Activated naive CD4-positive, alpha-beta T cell treated with anti-CD3 and anti-CD28 coated beads for 36 hours (primary cell): ENCODE measurements at places on chromosomes 5 and 9. TPM values are rescaled to one million over a fixed set of nuclear protein-coding genes. Genes with fewer than 3 reads are reported as not detected.

Gene ADAMTSL2
- 0.17 TPM for total RNA-seq

- no peak overlapping the region for H3K27ac ChIP-seq
- no peak for DNase-seq
- no peaks in the 10 kb centered on the region for H3K4me1 ChIP-seq
- no peaks in the 10 kb centered on the region for H3K36me3 ChIP-seq
These were observed 200.7 kb upstream of the CDH12 start for GRCh38 chr5:23053846-23054245.

- DNase-seq = no peak
- H3K4me1 ChIP-seq = no peaks in the 10 kb centered on the region
- H3K4me3 ChIP-seq = no peak overlapping the region
- no peak overlapping the region for H3K27ac ChIP-seq
These were observed 1247.4 kb downstream of the EFNA5 start for GRCh38 chr5:106423109-106423897.

DNA sequence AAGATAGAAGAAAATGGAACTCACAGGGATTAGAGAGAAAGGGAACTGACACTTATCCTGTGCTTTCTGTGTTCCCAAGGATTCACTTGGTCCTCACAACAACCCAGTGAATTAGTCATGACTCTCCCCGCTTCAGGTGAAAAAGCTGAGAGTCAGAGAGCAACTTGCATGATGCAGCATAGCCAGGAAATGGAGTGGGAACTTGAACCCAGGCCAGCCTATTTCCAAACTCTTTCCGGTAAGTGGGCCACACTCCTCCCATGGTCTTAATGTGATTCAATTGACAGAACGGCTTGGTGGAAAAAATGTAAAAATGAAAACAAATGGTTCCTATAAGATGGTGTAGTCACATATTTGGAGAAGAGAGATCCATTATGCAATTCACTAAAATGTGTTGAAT lies 45.9 kb upstream of the CEMIP2 start:
- peaks cover 13% of the 10 kb centered on the region for H3K4me1 ChIP-seq
- no peak overlapping the region for H3K4me3 ChIP-seq
- H3K27me3 ChIP-seq = no peaks in the 10 kb centered on the region
- H3K27ac ChIP-seq = no peak overlapping the region

Gene CHSY3
- not detected for total RNA-seq

DNA sequence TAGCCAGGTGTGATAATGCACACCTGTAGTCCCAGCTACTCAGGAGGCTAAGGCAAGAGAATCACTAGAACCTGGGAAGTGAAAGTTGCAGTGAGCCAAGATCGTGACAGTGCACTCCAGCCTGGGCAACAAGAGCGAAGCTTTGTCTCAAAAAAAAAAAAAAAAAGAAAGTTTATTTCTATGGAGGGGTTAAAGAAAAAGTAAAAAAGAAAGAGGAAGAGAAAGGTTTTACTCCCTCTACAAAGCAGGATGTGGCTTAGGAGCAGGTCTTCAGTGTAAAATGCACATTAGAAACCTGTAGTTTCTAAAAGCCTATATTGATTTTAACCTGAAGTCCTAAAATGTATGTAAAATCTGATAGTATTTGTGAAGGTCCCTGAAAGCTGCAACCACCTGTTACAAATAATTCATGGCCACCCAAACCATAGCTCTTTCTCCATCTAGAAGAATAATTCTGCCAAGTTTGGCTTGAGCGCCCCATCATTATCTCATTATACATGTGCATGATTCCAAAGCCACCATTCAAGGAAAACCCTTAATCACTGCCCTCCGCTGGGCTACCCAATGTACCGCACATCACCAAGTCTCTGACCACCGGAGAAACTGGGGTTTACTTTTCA lies 3.4 kb downstream of the FNBP1 start:
- H3K27ac ChIP-seq = peak overlapping the region; percentile 95
- peaks cover 16% of the 10 kb centered on the region for H3K36me3 ChIP-seq
- peaks cover 62% of the 10 kb centered on the region for H3K4me1 ChIP-seq
- no peaks in the 10 kb centered on the region for H3K27me3 ChIP-seq
- peak overlapping the region; percentile 81 for H3K4me3 ChIP-seq

DNA sequence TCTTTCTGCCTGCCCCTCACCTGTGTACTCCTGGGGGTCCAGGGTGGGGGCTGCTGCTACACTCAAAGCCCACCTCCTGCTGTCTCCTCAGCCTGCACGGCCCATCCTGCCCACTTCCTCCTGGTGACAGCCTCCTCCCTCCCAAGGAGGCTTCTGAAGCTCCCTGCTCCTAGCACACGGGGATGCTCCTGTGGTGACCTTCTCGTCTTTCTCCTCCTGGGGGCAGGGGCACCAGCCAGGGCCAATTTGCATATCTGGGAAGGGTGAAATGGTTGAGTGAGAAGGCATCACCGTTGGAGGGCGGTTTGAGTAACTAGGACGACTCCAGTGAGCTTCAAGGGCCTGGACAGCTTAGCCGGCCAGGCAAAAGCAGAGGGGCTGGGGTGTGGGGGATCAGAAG lies 51.9 kb upstream of the COL5A1 start:
- no peak overlapping the region for H3K27ac ChIP-seq
- DNase-seq = no peak
- H3K36me3 ChIP-seq = no peaks in the 10 kb centered on the region
- H3K27me3 ChIP-seq = peaks cover 6% of the 10 kb centered on the region

Gene GABRB2
- total RNA-seq = not detected

DNA sequence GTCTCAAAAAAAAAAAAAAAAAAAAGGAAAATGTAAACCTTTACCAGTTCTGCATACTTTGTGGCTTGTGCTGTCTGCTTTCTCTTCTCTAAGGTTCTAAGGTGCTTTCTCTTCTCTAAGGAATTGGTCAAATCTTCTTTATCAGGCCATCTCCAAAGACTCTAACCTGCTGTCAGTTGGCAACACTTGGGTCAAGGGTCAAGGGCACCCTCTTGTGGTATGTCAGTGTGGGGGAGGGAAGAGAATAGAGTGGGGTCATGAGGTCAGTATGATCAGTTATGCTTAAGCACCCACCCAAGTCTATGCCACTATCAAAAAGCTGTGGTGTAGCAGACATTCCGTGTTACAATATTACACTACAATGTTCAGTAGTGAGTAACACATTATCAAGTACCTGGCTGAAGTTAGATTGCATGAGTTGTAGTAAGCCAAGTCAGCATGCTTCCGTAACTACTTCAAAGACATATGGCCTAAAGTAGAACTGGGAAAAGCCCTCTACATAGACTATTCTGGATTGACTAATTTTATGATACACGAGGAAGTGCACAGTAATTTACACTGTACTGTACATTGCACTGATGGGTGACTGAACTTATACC lies 25.0 kb upstream of the CCL28 start:
- no peak overlapping the region for H3K27ac ChIP-seq
- H3K4me3 ChIP-seq = no peak overlapping the region
- no peak for DNase-seq
- H3K27me3 ChIP-seq = no peaks in the 10 kb centered on the region
- H3K36me3 ChIP-seq = peaks cover 7% of the 10 kb centered on the region

- H3K27ac ChIP-seq = no peak overlapping the region
- H3K4me3 ChIP-seq = no peak overlapping the region
- H3K36me3 ChIP-seq = no peaks in the 10 kb centered on the region
- H3K27me3 ChIP-seq = peaks cover 2% of the 10 kb centered on the region
These were observed 22.4 kb upstream of the NREP start for GRCh38 chr5:111779260-111779921.

DNA sequence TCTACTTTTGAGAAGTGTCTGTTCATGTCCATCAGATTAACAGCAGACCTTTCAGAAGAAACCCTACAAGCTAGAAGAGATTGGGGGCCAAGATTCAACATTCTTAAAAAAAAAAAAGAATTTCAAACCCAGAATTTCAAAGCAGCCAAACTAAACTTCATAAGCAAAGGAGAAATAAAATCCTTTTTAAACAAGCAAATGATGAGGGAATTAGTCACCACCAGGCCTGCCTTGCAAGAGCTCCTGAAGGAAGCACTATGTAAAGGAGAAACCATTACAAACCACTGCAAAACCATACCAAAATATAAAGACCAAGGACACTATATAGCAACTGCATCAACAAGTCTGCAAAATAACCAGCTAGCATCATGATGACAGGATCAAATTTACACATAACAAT lies 124.6 kb upstream of the PDE4D start:
- no peak overlapping the region for H3K27ac ChIP-seq
- no peak overlapping the region for H3K4me3 ChIP-seq
- H3K4me1 ChIP-seq = no peaks in the 10 kb centered on the region
- H3K27me3 ChIP-seq = no peaks in the 10 kb centered on the region
- no peak for DNase-seq
- H3K36me3 ChIP-seq = no peaks in the 10 kb centered on the region

Gene CAMSAP1
- 35.2 TPM for total RNA-seq

DNA sequence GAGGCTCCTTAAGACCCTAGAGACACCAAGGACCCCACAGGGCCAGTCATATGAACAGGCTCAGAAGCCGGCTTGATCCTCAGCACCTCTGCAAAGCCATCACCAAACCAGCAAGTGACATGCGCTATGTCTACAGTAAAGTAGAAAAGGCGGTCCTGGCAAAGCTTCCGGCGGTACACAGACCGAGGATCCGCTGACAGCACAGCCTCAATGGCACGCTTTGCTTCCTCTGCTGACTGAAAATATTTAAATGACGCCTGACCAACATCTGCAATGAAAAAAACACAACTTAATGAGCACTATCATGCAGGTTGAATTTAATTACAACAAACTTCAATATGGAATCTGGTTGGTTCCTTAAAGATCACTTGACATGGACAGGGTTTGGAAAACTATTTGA lies 17.6 kb downstream of the TRMO start:
- no peaks in the 10 kb centered on the region for H3K27me3 ChIP-seq
- peaks cover 77% of the 10 kb centered on the region for H3K4me1 ChIP-seq
- peaks cover 15% of the 10 kb centered on the region for H3K36me3 ChIP-seq
- peak; percentile 80 for DNase-seq
- peak overlapping the region; percentile 74 for H3K4me3 ChIP-seq
- H3K27ac ChIP-seq = peak overlapping the region; percentile 83

Gene CDC20B
- not detected for total RNA-seq
